ENCODE measurements at places on chromosomes 12 and 14.

- DNase-seq, result no peak
Measured at GRCh38 chr12:122985338-122986257, 5.1 kb downstream of the ARL6IP4 start.

DNA sequence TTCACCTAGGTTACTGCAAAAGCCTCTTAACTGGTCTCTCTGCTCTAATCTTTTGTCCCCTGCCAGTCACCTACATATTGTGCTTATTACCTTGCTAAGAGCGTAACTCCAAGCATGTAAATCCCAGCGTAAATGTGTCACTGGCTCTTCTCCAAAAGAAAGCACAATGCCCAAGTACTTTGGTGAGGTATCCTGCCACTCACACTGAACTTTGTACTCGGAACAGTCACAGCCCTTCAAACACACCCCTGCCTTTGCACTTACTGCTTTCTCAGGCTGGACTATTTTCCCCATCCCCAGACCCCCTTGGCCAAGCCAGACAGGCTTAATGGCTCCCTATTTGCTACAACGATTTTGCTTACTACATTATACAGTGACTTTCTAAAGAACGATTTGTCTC is 31.7 kb downstream of the GALNT4 start:
- DNase-seq, result no peak

- DNase-seq, result no peak
Measured at GRCh38 chr12:11609045-11609444, 40.4 kb upstream of the ETV6 start.

- DNase-seq, result no peak
Measured at GRCh38 chr12:15932971-15933370, 21.8 kb downstream of the DERA start.

DNA sequence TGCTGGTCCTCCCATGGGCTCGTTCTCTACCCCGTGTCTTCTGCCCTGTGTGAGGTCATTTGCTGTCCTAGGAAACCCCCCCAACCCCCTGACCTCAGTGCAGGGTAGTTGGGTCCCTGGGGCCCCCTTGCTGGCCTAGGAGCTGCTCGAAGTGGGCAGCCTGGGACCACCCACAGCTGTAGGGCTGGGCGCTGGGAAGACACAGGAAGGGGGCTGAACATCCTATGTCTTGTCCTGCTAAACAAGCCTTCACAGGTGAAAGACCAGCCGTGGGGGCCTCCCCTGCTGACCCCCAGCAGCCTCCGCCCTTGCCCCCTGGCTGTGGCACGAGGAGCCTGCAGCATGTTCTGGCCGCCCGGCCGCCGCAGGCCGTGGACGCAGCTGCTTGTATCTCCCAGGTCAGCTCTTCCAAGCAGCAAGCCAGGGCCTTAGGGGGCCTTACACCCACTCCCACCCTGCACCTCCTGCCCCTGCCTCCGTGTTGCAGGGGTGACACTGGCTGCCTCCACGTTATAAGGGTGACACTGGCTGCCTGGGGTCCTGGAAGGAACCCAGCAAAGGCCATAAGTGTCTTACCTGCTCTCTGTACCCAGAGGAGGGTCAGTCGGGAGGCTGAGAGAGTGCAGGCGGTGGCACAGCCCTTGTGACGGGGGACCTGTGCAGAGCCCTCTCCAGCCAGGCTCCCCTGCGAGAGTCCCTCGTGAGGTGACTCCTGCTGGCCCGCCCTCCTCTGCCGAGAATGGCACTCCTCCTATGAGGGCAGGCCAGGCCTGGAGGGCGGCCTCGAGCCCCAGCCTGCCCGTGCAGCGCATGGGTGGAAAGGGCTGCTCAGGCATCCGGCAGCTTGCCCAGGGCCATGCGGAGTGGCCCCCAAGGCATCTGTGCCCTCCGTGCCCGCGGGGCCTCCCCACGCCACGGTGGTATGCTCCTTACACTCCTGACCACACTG is 11.5 kb upstream of the TEX22 start:
- DNase-seq, result no peak

Measured in skeletal muscle cell (primary cell).